ENCODE measurements at places on chromosomes 3 and 15.

DNA sequence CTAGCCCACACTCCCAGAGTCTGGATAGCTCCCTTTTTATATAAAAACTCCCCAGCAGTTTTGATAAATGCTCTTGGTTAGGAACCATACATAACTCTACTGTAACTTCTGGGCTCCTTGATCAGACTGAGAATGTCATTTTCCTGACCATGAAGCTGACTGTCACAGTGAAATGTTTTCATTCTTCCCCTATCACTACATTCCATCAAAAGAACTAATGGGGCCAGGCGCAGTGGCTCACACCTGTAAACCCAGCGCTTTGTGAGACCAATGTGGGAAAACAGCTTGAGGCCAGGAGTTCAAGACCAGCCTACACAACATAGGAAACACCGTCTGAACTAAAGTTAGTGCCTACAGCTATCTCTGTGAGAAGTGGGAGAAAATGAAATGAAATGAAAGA, 72.8 kb upstream of the MYO5C start:
- DNase-seq = no peak

DNA sequence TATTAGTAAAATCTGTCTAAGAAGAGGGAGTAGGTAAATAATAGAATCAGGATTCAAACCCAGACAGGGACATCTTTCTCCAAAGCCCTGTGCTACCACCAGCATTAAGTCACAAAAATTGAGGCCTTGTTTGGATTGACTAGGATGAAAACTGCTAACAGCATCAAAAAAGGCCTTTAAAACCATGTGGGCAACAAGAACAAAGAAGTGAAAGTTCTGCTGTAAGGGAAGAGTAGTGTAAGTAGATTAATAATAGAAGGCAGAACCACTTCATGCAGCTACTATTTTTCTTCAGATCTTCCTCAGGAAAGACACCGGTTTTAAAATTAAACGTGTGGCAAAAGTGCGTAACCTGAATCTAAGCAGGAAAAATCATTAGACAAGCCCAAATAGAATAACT, 15.3 kb upstream of the KBTBD12 start:
- DNase-seq = no peak

DNA sequence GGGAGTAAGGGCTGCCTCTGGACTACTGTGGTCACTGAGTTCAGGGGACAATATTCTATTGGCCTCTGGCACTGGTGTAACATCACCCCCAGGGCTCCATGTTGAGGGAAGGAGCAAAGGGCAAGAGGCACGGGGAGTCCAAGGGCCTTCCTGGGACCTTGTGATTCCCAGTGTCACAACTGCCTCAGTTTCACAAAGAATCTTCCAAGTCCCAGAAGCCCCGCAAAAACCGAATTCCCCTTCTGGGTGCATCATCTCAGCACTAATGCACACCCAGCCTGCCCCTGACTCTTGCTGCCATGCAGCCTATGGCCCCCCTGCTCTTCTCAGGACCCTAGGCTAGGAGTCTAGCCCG, 5.5 kb downstream of the AMOTL2 start:
- no peak for DNase-seq

DNA sequence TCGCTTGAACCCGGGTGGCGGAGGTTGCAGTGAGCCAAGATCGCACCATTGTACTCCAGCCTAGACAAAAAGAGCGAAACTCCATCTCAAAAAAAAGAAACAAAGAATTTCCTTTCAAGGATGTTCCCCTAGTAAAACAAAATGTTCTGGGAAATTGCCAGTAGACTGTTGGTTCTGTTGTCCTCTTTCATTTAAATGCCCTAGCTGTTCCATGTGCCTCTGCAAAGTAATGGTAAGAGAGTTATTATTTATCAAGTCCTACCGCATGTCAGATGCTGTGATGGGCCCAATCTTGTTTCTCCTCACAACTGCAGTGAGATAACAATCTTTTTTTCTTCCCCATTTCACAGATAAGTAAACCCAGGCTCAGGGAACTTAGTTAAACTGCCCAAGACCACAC, 254.3 kb upstream of the TPM1 start:
- no peak for DNase-seq

GRCh38 chr3:100968932-100969906, 24.0 kb downstream of the ABI3BP start:
- DNase-seq = no peak

- no peak for DNase-seq
Observed at GRCh38 chr15:77714023-77714422, 81.3 kb upstream of the LINGO1 start.

GRCh38 chr3:134797057-134797740, 2.1 kb downstream of the EPHB1 start:
- no peak for DNase-seq

- DNase-seq = no peak
Observed at GRCh38 chr3:43243590-43244587, 42.5 kb upstream of the SNRK start.

- no peak for DNase-seq
Observed at GRCh38 chr15:95086531-95087252, 855.3 kb downstream of the MCTP2 start.

DNA sequence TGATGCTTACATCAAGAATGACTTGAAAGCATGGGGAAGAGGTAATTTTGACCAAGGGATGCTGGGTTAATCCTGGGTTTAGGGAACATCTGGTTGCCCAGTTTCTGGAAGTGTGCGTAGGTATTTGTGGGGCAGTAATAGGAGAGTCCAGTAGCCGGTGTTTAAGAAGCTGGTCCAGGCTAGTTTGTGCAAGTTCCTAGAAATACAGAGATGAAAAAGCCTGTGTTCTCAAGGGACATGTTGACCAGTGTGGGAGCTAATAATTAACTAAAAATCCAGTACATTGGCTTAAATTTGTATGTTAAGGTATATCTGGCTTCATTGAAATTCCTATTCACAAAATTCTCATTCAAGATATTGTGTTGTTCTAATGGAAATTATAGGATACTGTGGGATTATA, 51.2 kb downstream of the UBE2E2 start:
- no peak for DNase-seq

DNA sequence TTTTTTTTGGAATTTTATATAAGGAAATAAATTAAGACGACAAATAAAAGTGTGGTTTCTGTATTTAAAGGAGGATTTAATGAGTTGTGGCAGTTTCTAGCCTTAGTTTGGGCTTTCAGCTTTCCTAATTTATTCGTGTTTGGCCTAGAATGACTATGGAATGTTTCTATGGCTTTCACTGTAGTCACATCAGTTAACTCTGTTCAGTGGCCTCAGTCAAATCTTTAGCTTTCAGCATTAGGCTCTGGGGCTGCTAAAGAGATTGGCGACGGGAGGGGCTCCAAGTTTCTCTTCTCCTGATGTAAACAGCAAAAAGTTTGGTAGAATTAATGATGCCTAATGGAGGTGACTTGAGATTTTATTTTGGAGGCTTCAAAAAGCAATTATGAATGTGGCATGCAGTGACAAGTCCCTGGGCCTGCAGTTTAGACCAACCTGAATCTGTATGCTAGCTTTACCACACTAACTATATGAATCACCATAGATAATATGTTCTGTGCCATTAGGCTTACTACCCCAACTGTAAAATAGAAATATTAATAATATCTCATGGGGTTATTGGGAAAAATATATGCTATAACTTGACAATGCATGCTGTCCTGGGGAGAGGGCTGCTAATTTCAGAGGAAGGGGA, 47.1 kb upstream of the ADGRG7 start:
- no peak for DNase-seq

GRCh38 chr3:23752126-23752525, 53.6 kb upstream of the UBE2E1 start:
- DNase-seq = no peak

DNA sequence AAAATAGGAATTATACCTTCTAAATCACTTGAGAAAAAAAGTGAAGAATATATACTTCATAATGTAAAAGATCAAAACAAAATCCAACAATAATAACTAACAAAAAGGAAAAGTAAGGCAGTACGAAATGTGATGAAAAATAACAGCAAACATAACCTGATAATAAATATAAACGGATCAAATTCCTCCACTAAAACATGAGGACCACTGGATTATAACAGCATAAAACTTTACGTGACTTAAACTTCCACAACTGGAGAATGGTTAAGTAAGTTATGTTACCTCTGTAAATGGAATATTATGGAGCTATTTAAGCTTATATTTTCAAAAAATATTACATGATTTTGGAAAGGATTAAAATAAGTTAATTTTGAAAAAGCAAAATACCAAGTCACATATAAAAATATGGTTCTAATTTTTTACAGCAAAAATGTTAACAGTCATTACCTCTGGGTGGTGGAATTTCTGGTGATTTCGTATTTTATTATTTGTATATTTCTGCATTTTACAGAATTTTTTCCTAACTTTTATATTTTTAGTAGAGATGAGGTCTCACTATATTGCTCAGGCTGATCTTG, 7.0 kb downstream of the SLC6A20 start:
- no peak for DNase-seq

All from stimulated activated CD4-positive, alpha-beta T cell treated with anti-CD3 and anti-CD28 coated beads, Interleukin-15, amount 100 ng/mL, for 1 hour (primary cell).